HepG2 (cell line): ENCODE measurements at places on chromosomes 7 and 10. TPM values are rescaled to one million over a fixed set of nuclear protein-coding genes. Genes with fewer than 3 reads are reported as not detected.
A peak's percentile ranks its signal among the peaks of the same experiment; 100 is the strongest.

NKX2-3 gene
- not detected in 2 replicates for total RNA-seq

GRCh38 chr7:150788474-150789269 lies 11.5 kb downstream of the TMEM176B start:
- no peak overlapping the region for H3K27ac ChIP-seq
- DNase-seq, result no peak
- H3K27me3 ChIP-seq, result no peaks in the 10 kb centered on the region; the same call in 1 of the 2 replicates
- peaks cover 17% of the 10 kb centered on the region for H3K4me1 ChIP-seq
- H3K4me3 ChIP-seq, result no peak overlapping the region
- H3K36me3 ChIP-seq, result no peaks in the 10 kb centered on the region

DNA sequence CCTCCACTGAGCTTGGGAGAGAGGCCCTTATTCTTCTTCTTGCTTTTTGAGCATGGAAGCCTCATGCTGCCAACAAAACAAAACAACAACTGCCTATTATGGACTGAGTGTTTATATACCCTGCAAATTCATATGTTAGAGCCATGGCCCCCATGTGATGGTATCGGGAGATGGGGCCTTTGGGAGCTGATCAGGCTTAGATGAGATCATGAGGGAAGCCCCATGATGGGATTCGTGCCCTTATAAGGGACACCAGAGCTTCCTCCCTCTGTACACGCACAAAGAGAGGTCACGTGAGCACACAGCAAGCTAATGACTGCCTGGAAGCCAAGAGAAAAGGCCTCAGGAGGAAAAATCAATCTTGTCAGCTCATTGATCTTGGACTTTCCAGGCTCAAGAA lies 235.0 kb downstream of the FANK1 start:
- H3K4me1 ChIP-seq, result no peaks in the 10 kb centered on the region
- H3K27ac ChIP-seq, result no peak overlapping the region
- DNase-seq, result no peak
- H3K36me3 ChIP-seq, result no peaks in the 10 kb centered on the region

GRCh38 chr7:139683137-139683921 lies 94.5 kb downstream of the HIPK2 start:
- peak overlapping the region; percentile 84 for H3K27ac ChIP-seq
- DNase-seq, result no peak
- peaks cover 3% of the 10 kb centered on the region; the same call in 1 of the 2 replicates for H3K36me3 ChIP-seq
- H3K4me3 ChIP-seq, result no peak overlapping the region
- no peaks in the 10 kb centered on the region for H3K27me3 ChIP-seq
- peaks cover 59% of the 10 kb centered on the region for H3K4me1 ChIP-seq
